ENCODE measurements at places on chromosomes 16 and 17.

GRCh38 chr16:55623640-55624039 is 32.1 kb upstream of the SLC6A2 start:
- DNase-seq = no peak

- no peak for DNase-seq
Measured at GRCh38 chr17:78406920-78407319, 28.5 kb downstream of the PGS1 start.

DNA sequence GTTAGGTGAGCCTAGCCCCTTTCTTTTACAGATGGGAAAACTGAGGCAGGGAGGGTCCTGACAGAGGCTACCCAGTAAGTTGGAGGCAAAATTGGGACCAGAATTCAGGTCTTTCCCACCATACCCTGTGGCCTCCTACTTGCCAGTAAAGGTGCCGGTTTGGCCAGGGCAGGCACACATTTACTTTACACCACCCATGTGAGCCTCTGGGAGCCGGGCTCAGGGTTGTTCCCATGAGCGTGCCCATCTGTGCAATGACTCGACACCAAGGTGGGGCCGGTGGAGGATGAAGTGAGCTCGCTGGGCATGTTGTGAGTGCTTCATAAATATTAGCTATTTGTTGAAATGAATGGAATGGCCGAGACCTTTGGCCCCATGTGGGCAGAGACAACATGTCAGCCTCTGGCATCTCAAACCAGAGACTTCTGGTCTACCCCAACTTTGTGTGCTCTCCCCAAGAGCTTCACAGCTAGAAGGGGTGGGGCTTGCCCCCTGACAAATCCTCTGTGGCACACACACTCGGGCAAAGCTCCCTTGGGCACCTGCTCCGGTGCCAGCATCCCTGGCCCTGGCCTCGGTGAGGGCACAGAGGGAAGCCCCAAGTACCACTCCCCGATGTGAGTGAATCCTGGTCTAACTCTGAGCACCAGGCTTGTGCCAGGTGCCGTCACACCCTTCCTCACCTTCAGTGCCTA is 60.1 kb downstream of the SRCIN1 start:
- no peak for DNase-seq

GRCh38 chr17:2240541-2240940 is 63.0 kb downstream of the SMG6 start:
- DNase-seq = peak; percentile 55

GRCh38 chr16:5065813-5066212 is at the start of gene C16orf89:
C16orf89 (minus strand) TSS chr16:5065956; CDS start chr16:5065908, 48 bp downstream.
- DNase-seq = no peak

DNA sequence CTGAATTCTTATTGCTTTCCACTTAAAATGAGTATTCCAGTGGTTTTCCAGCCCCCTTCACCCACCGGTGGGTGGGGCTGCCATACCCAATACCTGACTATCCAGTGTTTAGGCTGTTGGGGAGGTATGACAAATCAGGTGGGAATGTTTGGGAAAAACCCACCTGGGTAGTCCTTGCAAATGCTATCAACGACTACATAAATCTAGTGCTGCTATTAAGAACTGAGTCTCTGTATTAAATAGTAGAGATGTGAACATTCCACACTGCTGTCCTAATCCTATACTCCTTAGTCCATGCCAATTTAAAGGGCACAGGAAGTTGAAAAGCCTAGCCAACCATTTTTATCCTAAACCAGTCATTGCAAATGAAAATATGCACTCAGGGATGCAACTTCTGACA is 126.6 kb downstream of the AXIN2 start:
- DNase-seq = no peak

- no peak for DNase-seq
Measured at GRCh38 chr16:46733319-46733830, 14.8 kb downstream of the MYLK3 start.

GRCh38 chr17:46106966-46107644 is 86.1 kb downstream of the KANSL1 start:
- no peak for DNase-seq

GRCh38 chr17:65074778-65075250 is 18.3 kb upstream of the GNA13 start:
- no peak for DNase-seq

DNA sequence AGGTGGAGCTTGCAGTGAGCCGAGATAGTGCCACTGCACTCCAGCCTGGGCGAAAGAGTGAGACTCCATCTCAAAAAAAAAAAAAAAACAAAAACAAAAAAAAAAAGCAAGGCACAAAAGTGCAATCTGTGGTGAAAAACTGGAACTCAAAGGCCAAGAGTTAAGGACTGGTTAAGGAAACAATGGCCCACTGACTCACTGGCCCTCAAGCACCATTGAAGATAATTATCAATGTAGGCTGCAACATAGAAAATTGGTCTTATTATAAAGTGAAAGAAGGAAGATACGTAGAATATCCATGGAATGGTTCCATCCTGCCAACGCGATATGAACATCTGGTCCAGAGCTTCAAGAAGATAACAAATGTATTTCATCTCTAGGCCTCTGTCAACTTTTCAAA is 444.2 kb downstream of the SOX9 start:
- no peak for DNase-seq

DNA sequence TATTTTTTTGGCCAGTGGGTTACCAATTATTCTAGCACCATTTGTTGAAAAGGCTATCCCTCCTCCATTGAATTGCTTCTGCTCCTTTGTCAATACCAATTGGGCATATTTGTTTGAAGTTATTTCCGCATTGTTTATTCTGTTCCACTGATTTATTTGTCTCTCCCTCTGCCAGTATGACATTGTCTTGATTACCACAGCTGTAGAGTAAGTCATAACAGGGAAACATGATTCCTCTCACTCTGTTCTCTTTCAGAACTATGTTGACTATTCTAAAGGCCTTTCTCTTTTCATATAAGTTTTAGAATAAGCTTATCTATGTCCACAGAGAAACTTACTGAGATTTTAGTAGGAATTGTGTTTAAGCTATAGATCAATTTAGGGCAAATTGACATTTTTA is 94.3 kb downstream of the MAP2K6 start:
- DNase-seq = no peak

DNA sequence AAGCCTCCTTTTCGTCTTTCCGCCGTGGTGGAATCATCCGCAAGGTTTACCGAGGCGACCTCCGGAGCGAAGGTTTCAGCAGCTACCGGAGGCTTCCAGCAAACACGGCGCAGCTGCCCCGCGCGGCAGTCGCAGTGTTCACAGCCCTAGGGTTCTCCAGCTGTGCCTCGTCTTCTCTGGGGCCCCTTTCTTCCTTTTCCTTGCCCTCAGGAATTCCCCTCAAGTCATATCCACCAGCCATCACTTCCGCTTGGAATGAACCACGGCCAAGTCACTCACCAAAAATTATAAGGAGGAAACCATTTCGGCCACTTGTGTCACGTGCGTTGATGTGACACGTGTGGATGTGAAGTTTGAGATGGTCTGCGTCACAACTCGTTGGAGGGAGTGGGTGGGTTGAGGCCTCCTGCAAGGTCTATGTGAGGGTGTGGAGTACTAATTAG is 636 bp upstream of the ERN1 start:
- DNase-seq = peak; percentile 79

DNA sequence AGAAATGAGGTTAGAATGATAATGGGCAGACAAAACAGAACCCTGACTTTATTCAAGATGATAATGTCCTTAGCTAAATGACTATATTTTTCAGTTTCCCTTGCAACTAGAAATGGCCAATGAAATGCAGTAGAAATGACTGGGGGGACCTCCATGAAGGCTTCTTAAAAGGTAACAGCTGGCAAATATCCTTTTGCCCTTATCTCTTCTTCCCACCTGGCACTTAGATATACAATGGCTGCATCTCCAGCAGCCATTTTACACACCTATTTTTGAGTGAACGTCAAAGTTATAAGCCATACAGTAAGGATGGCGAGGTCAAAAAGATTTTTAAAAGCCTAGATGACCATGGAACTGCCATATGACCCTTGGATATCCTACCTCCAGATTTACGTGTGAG is 39.9 kb downstream of the USP32 start:
- no peak for DNase-seq

GRCh38 chr16:75104836-75105235 is 11.7 kb downstream of the LDHD start:
- DNase-seq = no peak

- no peak for DNase-seq
Measured at GRCh38 chr17:79000396-79001189, 9.0 kb downstream of the CANT1 start.

DNA sequence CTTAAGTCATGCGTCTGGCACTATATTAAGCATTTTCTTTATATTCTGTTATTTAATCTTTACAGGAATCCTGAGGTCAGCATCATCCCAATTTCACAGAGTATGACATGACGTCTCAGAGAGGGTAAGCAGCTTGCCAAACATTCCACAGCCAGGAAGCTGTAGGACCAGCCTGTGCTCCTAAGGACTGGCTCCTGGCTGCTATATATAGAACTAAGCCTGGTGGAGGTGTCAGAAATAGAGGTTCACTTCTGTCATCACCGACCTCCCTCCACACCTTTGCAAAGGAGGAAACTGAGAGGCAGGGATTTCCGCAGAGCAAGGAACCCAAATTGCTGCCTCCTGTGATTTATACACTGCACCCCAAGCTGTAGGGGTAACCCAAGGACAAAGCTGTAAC is 37.9 kb upstream of the NDRG4 start:
- DNase-seq = no peak

GRCh38 chr17:828761-829160 is 46.6 kb downstream of the MRM3 start:
- DNase-seq = peak; percentile 44

DNA sequence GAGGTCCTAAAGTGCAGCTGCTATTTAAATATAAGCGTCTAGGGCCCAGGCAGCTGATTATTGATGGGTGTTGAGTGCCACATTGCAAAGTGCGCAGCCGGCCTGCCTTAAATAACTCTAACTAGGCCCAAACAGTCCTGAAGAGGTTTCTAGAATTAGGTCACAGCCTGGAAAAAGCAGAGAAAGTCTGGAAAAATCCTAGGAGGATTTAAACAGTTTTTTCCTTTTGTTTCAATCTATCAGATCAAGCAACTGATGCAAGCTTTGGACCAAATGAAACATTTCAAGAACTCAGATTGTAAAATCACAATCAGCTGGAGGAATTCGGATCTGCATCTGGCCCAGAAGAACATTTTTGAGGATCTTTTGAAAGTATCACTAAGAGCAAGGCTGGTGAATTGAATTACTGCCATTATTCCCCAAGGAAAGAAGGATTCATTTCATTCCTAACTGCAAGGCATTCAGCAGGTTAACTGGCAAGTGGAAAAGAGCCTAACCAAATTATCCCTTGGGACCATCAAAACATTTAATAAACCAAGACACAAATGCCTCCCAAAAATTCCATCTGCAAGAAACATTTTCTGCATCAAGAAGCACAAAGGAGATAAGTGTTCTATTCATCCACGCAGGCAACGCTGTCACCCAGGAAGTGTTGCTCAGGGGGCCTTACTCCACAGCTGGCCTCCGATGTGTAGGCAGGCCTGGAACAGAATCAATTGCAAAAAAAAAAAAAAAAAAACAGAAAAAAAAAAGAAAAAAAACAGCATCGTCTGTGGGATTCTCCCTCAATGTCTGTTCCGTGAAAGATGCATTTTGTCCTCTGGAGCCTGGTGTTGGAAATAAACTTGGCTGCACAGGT is 46.1 kb downstream of the IRX3 start:
- DNase-seq = peak; percentile 94

DNA sequence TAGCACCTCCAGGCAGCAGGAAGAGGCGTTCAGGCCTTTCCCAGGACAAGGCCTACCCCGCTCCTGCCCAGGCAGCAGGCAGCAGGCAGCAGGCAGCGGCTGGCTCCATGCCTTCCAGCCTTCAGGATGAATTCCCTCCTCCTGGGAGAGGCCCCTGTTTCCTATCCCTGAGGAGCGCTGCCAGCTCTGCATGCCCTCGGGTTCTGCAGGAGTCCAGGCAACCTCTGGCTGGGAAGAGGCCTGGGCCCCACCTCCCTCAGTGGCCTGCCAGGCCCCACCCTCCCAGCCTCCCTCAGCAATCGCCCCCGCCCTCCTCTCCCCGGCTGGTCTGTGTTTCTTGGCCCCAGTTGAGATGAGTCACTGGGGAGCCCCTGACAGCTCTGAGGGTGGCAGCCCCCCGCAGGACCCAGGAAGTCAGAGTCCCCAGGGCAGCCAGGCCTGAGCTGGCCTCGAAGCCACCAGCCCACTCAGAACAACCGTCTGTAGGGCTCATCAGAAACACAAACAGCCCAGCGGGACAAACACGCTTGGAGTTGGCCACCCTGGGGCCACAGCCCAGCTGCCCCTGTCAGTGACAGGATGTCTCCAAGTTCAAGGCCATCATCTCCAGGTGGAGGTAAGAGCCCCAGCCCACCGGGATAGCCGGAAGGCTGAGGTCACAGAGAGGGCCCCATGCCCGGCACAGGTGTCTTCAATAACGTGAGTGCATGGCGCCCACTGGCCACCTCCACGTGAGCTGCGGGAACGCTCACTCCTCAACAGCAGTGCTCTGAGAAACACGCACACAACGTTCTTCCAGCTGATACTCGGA is 39.5 kb upstream of the CIBAR2 start:
- peak; percentile 86 for DNase-seq

DNA sequence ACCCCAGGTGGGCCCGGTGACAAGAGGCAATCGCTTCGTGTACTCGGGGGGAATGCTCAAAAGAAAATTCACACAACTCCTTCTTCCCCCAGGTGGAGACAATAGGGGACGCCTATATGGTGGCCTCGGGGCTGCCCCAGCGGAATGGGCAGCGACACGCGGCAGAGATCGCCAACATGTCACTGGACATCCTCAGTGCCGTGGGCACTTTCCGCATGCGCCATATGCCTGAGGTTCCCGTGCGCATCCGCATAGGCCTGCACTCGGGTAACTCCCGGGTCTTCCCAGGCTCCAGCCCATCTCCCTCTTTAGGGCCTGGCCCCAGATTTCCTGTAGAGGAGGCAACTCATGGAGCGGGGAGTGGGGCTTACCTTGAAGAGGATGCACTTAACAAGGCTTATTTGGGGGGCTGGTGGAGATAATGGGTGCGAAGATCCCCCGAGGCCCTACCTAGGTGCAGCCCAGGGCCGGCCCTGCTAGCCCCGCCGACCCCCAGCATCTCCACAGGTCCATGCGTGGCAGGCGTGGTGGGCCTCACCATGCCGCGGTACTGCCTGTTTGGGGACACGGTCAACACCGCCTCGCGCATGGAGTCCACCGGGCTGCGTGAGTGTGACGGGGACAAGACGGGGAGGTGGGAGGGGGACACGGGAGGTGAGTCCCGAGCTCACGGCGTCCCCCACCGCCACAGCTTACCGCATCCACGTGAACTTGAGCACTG is 13.0 kb downstream of the GUCY2D start:
- DNase-seq = no peak

GRCh38 chr16:11131706-11132105 is 124.3 kb downstream of the SOCS1 start:
- DNase-seq = no peak

- DNase-seq = no peak
Measured at GRCh38 chr17:81851423-81851822, 8.9 kb downstream of the P4HB start.

All from AG10803 (cell line).